ENCODE measurements at places on chromosomes 11 and 22. TPM values are rescaled to one million over a fixed set of nuclear protein-coding genes. Genes with fewer than 3 reads are reported as not detected.

The TSGA10IP gene
- total RNA-seq, result not detected

The GDPD4 gene
- not detected for total RNA-seq

The CRYBB3 gene
- not detected for total RNA-seq

The NFRKB gene
- total RNA-seq, result 14.6 TPM

The LARGE2 gene
- not detected for total RNA-seq

The OR52N4 gene
- not detected for total RNA-seq

The TEX54 gene
- not detected for total RNA-seq

The OR4C6 gene
- total RNA-seq, result not detected

The POU2AF3 gene
- 0.52 TPM for total RNA-seq

The RBX1 gene
- 96.0 TPM for total RNA-seq

The NOX4 gene
- 5.2 TPM for total RNA-seq

The NXPE2 gene
- 0.52 TPM for total RNA-seq

The TMEM109 gene
- 45.4 TPM for total RNA-seq

The NRXN2 gene
- 9.4 TPM for total RNA-seq

The MS4A2 gene
- total RNA-seq, result under 0.01 TPM

The P2RX6 gene
- total RNA-seq, result 11.0 TPM

The C1QTNF5 gene
- total RNA-seq, result 17.2 TPM

The PRRG4 gene
- under 0.01 TPM for total RNA-seq

The APOA5 gene
- not detected for total RNA-seq

The AP5B1 gene
- 2.1 TPM for total RNA-seq

The OR8D1 gene
- under 0.01 TPM for total RNA-seq

The SIK3 gene
- total RNA-seq, result 21.4 TPM

The KDM4E gene
- not detected for total RNA-seq

The SAA4 gene
- total RNA-seq, result not detected

The MRGPRF gene
- total RNA-seq, result 16.7 TPM

The BIRC3 gene
- 1.6 TPM for total RNA-seq

The OR2D2 gene
- total RNA-seq, result not detected

The FJX1 gene
- total RNA-seq, result 6.3 TPM

The CACNA1I gene
- total RNA-seq, result not detected

The ASRGL1 gene
- total RNA-seq, result 3.7 TPM

The CBLIF gene
- total RNA-seq, result not detected

The GGTLC2 gene
- not detected for total RNA-seq

The RBFOX2 gene
- 200 TPM for total RNA-seq

The GRM5 gene
- total RNA-seq, result not detected

The APOBEC3C gene
- 1.6 TPM for total RNA-seq

The IRAG1 gene
- 2.6 TPM for total RNA-seq

The SMC1B gene
- under 0.01 TPM for total RNA-seq

The TSKU gene
- total RNA-seq, result 6.8 TPM

The PDE2A gene
- 12.0 TPM for total RNA-seq

The OR4A16 gene
- total RNA-seq, result not detected

The EEF1G gene
- total RNA-seq, result 2,520 TPM

The CARD10 gene
- 5.7 TPM for total RNA-seq

The CALCB gene
- total RNA-seq, result not detected

The KCNJ11 gene
- total RNA-seq, result 28.2 TPM

The NDUFS8 gene
- 64.7 TPM for total RNA-seq

The TREH gene
- 0.52 TPM for total RNA-seq

The MFNG gene
- total RNA-seq, result 3.7 TPM

The ANO9 gene
- total RNA-seq, result not detected

The OLFML1 gene
- 29.2 TPM for total RNA-seq

The CHST1 gene
- total RNA-seq, result 3.1 TPM

The GPHA2 gene
- total RNA-seq, result not detected

The DRD4 gene
- not detected for total RNA-seq

The SLC22A12 gene
- not detected for total RNA-seq

The NR1H3 gene
- 23.5 TPM for total RNA-seq

The CALCA gene
- not detected for total RNA-seq

The C11orf42 gene
- total RNA-seq, result not detected

The OR6A2 gene
- under 0.01 TPM for total RNA-seq

The NEU3 gene
- total RNA-seq, result 19.8 TPM
